ENCODE measurements at places on chromosomes 16 and 17.

- DNase-seq = peak; percentile 18
Measured at GRCh38 chr17:76870377-76870714, 2.1 kb downstream of the MGAT5B start.

GRCh38 chr17:80458016-80458415, 18.4 kb downstream of the NPTX1 start:
- no peak for DNase-seq

DNA sequence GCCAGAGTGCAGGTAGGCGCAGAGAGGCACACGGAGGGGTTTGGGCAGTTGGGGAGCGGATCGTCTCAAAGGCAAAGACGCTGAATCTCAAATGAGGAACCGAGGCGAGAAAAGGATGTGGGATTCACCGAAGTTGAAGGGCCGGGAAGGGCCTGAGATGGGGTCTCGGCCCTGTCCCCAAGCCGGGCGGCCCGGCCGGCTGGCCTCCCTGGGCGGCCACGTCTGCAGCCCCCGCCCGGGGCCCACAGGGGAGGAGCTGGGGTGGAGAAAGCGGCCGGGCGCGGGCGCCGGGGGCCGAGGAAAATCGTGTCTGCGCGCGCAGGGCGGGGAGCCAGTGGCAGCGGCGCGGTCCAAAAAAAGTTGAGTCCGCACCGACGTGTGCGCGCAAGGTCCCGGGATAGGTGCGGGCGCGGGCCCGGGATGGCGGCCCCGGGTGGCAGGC, 458 bp downstream of the SLC12A4 start:
- DNase-seq = peak; percentile 37

DNA sequence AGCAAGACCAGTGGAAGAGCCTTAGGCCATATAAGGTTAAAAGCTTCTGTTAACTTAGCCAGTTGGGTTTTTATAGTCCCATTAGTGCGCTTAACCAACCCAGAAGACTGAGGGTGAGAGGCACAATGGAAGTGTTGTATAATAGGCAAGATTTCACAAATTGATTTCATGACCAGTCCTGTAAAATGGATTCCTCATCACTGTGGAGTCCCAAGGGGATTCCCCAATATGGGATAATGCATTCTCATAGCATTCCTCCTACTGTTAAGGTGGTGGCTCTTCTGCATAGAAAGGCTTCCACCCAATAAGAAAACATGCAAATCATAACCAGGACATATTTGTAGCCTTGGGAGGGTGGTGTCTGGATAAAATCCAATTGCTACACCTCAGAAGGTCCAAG, 22.1 kb upstream of the B4GALNT2 start:
- no peak for DNase-seq

Data from natural killer cell (primary cell).